NT2/D1 (cell line): ENCODE measurements at places on chromosomes 5 and 9.

DNA sequence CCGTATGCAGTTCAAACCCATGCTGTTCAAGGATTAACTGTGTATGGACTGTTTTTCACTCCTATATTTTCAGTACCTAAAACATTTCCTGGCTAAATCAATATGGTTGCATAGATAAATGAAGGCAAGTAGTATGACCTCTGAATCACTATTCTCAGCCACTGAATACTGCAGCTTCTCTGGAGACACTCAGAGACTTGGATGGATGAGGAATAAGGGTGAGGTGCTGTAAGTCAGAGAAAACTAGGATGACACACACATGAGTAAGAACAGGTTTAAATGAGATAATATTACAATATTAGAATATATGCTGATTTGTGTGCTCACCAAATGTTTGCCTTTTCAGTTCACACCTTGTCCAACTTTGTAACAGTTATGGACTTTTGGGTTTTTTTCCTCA, 26.0 kb upstream of the ANXA1 start:
- DNase-seq = no peak

DNA sequence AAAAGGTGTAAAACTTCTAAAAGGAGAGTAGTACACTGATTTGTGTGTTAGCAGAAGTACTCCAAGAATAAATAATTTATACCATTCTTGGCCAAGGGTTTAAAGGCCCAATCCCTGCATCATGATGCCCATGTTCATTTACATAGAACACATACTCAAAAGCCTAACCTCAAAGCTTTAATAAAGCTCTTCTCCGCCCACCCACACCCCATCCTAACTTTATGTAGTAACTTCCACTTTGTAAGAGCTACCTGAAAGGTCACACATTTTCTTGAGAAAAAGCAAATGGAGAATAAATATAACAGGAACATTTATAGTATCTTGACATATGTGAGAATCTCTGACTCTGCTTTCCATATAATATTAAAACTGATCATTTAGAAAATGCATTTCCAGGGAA, 148.8 kb upstream of the FREM1 start:
- DNase-seq = no peak

- no peak for DNase-seq
Observed at GRCh38 chr5:82183828-82184227, 94.3 kb downstream of the RPS23 start.

DNA sequence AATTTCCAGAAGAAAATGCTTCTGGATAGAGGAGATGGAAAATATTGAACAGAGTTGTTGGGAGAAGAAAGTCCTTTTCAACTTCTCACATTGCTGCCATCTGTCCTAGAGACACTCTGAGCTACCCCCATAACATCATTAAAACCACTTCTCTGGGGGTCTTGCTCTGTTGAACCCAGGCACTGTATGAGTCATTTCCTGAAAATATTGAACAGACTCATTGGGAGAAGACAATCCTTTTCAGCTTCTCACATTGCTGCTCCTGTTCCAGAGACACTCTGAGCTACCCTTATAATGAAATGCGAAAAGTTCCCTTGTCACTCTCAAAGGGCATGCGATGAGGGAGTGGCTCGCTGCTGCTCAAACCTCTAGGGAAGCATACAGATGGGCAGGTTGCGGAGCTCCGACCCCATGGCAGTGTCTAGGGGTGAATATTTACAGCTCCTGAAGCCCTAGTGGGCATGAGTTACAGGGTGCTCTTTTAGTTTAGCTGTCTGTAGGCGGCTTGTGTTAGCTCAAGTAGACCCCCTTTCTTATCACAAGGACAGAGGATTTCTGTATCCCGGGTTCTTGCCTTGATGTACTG, 90.7 kb downstream of the CDKN2A start:
- DNase-seq = no peak

- DNase-seq = no peak
Observed at GRCh38 chr5:148620696-148621095, 33.6 kb downstream of the HTR4 start.

DNA sequence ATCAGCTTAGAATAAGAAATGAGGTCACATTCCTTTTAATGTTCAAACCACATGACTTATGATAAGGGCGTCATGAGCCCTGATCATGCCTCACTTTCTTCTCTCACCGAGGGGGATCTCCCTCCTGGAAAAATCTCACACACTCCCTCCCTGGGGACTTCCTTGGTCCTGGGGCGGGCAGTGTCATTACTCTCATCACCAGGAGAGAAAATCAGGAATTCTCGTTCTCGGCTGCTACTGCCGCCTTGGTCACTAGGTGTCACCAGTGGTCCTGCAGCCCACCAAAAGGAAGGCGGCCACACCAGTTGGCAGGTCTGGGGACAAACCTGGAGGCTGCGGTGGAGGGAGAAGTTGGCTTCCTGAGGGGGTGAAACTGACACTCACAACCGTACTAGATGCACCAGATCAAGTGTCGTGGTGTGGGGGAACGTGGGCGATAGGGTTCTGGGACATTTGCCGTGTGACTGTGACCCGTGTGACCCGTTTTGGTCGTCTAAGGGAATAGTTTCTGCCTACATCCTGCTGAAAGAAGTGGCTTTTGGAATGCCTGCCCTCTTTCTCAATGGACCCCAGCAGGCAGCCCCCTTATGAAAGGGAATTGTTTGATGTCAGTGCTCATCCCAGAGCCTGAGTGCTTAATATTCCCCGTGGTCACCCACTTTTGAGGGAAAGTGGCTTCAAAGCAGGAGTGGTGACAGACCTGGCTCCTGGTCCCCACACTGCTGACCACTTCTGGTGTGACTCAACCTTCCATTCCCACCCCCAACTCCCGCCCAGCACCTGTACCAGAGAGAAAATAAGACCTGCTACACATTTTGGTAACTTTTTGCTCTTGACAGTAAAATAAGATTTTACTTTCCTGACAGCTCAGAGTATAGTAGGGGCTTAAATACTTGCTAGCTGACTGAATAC, 63.2 kb downstream of the ACER2 start:
- peak; percentile 59 for DNase-seq

- no peak for DNase-seq
Observed at GRCh38 chr9:130664251-130665028, at the start of gene PRDM12. Gene PRDM12, plus strand, starts transcription at chr9:130664594. Its CDS starts 60 bp downstream, at chr9:130664654.

DNA sequence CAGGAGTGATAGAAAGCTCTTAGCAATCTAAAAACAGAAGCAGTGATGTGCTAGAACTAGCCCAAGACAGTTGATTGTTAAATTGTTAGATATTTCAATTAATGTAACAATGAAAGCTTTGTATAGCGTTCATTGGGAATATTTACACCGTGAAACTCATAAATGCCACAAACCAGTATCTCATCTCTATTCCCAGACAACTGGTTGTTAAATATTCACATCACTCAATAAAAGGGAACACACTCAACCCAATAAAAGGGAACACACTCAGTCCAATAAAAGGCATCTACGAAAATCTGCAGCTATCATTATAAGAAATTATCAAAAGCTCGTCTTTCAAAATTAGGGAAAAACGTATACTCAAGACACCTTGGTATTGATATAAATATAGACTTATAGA, 270.9 kb downstream of the CYLC2 start:
- no peak for DNase-seq

GRCh38 chr9:91783411-91783810, 166.6 kb downstream of the ROR2 start:
- no peak for DNase-seq

GRCh38 chr5:55902696-55903095, 51.5 kb downstream of the IL31RA start:
- no peak for DNase-seq

GRCh38 chr9:87883990-87884389, 1.3 kb downstream of the SPATA31E1 start:
- DNase-seq = peak; percentile 44
